ENCODE measurements at places on chromosomes 13 and 19.

- DNase-seq, result no peak
Observed at GRCh38 chr13:29693275-29693945, 97.9 kb upstream of the SLC7A1 start.

DNA sequence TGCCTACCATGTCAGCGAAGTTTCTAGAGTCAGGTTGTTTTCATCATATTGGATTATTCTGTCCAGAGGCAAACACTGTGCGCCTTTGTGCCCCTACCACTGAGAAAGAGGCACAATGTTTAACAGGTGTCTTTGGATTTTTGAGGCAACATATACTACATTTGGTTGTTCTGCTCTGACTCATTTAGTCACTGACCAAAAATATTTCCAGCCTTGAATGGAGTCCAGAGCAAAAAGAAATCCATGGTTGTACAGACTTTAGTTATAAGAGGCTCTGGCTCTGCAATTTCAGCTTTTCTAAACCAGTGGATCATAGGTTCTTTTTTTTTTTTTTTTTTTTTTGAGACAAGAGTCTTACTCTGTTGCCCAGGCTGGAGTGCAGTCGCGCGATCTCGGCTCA lies 35.7 kb downstream of the LACC1 start:
- no peak for DNase-seq

- no peak for DNase-seq
Observed at GRCh38 chr19:4986471-4986891, 17.6 kb downstream of the KDM4B start.

DNA sequence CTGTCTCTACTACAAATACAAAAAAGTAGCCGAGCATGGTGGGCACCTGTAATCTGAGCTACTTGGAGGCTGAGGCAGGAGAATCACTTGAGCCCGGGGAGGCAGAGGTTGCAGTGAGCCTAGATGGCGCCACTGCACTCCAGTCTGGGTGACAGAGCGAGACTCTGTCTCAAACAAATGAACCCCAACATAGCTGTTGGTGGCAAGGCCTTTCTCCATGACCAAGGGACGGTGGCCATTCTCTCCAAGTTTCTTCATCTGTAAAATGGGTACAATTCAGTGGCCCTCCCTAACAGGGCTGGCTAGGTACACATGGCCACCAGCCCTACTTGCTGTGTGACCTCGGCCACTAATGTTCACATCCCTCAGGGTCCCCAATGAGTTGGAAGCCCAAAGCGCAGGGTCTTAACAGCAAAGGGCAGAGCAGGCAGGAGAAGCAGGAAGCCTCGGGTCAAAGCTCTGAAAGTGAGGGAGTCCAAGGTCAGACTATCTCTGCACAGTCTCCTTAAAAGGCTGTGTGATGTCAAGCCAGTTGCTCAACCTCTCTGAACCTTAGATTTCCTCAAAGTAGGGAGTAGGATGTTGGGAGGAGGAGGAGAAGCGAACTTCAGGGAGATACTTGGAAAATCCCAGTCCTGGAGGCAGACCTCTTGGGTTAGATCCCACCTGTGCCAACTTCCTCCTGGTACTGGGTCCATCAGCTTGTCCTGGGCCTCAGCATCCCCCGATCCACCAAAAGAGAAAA lies 2.7 kb downstream of the JUND start:
- no peak for DNase-seq

GRCh38 chr19:49512970-49513745 lies 697 bp downstream of the FCGRT start:
- DNase-seq, result peak; percentile 87

GRCh38 chr19:38277969-38278680 lies 13.8 kb downstream of the SPINT2 start:
- DNase-seq, result peak; percentile 91

- DNase-seq, result no peak
Observed at GRCh38 chr19:47444388-47444821, 25.1 kb upstream of the MEIS3 start.

DNA sequence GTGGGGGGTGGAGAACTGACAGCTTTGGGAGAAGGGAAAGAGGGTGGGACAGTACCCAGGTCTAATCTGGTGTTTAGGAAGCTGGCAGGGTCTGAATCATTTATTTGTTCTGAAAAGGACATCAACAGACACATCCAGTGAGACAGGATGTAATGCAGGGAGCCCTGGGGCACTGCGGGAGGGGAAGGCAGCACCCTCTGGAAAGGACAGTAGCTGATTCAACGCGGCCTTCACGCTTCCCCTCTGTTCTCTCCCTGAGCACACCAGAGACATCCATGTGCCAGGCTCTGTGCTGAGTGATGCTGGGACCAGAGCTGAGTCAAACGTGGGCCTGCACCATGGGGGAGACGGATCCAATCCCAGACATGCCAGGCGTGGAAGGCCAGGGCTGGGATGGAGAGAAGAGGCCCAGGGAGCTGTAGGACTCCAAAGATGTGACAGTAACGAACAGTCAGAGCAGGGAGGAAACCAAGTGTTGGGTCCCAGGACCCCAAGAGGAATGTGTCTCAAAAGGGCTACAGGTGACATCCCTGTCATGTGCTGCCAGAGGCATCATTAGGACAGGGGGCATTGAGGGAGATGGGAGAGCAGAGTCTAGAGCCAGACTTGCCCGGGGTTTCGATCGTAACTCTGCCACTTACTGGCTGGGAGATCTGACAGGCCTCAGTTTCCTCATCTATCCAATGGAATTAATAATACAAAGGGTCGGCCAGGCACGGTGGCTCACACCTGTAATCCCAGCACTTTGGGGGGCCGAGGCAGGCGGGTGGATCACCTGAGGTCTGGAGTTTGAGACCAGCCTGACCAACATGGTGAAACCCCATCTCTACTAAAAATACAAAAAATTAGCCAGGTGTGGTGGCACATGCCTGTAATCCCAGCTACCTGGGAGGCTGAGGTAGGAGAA lies 1.7 kb downstream of the ETFB start:
- DNase-seq, result no peak

DNA sequence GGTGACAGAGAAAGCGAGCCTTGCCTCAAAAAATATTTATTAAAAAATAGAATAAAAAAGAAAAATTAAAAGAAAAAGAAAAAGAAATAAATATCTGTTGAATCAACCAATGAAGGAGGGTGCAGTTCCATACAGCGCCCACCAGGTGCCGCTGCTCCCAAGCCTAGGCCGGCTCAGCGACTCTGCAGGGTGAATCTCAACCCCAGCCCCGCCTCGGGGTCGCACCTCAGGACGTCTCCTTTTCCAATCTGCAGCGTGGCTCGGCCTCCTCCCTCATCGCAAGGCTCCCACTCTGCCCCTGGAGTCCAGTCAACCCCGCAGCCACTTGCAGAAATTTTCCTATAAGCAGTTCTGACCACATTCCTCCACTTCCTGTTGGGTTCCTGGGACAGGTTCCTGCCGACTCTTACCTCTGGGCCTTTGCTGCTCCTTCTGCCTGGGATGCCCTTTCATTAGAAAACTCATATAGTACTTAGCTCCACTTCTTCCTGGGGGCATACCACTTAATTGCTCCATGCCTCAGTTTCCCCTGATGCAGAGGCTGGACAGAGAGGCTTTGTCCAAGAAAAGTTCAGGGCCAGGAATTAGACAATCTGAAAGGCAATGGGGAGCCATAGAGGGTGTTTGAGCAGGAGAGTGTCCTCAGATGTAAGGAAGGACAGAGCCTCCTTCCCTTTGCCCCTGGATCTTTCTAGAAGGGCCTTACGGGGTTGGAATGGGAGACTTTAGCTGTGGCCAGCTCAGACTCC lies 24.3 kb downstream of the NFILZ start:
- peak; percentile 92 for DNase-seq

- no peak for DNase-seq
Observed at GRCh38 chr13:110980921-110981320, 66.1 kb upstream of the ANKRD10 start.

DNA sequence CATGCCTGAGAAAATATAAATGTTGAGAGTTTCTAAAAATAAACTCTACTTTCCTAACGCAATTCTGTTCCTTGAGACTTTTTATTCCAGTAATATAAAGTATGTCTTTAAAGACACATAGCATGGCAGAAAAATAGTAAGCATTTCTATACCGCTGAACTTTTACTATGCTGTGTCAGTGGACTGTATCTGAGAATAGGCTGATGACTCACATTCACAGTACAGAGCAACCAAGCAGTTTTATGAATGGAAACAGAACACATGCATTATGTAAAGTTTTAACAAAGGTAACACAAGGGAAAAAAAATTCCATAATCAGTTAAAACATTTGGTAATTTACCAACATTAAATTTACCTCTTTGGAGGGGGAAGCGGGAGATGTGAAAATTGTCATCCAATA lies 38.4 kb downstream of the ZDHHC20 start:
- no peak for DNase-seq

DNA sequence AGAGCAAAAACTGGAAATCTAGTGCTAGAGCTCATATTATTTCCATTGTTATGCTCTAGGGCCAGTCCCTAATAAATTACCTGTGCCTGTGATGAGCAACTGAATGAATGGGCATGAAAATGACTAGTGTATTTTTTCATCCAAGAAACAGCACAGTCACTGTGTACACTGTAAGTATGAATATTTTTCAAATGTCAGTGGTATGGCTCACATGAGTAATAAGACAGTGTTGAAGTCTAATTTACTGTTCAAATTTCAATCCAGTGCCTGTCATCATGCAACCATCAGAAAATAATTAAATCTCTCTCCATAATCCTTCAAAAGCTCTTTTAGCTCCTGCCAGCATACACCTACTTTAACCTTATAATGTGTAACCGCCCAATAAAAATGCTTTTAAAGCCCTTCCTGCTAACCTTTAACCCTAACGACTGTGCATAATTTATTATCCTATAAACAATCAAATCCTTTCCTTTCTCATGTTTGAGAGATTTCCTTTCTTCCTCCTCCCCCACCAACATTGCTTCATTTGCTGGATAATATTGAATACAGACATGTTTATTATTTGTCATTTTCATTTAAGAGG lies 378.3 kb downstream of the GPC5 start:
- no peak for DNase-seq

DNA sequence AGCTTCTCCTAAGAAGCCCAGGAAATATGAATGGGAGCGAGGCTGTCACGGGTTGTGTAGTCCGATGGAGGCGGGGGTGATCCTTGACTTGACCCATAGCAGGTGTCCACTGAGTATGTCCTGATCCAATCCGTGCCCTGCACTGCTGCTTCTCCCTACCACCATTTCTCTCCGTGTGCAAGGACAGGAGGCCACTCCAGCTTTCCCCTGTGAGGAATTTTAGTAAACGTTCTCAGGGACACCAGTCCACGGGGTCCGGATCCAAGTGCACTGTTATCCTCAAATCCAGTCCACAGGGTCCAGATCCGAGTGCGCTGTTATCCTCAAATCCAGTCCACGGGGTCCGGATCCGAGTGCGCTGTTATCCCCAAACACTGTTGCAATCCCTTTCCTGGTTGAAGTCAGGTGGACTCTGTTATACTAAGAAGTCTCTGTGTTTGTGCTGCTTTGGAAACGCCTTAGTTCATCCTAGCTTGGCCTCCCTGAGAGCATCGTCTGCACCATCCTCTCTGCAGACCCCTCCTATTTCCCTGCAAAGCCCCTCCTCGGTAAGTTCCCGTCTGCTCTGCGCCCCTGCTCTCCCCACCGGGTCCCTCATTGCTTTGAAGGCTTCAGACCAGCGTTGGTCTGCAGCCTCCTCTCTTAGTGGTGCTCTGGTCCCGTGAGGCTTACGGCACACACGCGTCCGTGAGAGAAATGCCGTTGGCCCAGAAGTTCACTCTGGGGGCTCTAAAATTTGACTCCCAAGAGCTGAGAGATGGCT lies 303.5 kb downstream of the TEX29 start:
- no peak for DNase-seq

DNA sequence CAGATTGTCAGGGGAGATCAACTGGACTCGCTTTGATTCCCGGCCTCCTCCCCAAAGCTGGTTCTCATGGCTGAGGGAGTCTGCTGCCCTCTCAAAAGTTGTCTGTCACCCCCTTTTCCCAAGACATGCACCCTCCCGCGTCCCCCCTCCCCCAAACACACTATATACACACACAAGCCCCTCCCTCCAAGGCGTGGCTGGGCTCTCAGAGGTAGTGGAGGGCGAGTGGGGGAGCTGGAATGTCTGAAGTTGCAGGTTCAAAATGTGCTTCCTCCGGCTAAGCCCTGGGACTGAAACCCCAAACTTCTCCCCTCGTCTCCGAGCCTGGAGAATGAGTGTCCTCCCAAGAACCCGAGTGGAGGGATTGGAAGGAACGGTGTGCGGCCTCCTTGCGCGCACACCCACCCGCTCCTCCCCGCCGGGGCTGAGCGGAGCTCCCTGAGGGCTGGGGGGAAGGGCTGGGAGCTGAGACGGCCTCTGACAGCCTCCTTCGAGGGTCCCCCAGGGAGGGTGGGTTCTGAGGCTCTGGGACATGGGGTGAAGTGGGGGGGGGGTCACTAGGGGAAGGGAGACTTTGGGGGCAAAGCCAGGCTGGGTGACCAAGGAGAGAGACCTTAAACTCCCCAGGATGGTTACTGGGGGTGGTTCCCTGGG lies 9.9 kb upstream of the MEIS3 start:
- no peak for DNase-seq

GRCh38 chr19:48325265-48325910 lies at the start of gene EMP3:
Gene EMP3 (plus strand): TSS chr19:48325552. CDS start chr19:48326845, 1,293 bp downstream.
- DNase-seq, result peak; percentile 95

- DNase-seq, result no peak
Observed at GRCh38 chr13:30371649-30372265, 50.5 kb upstream of the UBE2L5 start.

GRCh38 chr19:47895165-47895782 lies 9.2 kb upstream of the SULT2A1 start:
- DNase-seq, result no peak

DNA sequence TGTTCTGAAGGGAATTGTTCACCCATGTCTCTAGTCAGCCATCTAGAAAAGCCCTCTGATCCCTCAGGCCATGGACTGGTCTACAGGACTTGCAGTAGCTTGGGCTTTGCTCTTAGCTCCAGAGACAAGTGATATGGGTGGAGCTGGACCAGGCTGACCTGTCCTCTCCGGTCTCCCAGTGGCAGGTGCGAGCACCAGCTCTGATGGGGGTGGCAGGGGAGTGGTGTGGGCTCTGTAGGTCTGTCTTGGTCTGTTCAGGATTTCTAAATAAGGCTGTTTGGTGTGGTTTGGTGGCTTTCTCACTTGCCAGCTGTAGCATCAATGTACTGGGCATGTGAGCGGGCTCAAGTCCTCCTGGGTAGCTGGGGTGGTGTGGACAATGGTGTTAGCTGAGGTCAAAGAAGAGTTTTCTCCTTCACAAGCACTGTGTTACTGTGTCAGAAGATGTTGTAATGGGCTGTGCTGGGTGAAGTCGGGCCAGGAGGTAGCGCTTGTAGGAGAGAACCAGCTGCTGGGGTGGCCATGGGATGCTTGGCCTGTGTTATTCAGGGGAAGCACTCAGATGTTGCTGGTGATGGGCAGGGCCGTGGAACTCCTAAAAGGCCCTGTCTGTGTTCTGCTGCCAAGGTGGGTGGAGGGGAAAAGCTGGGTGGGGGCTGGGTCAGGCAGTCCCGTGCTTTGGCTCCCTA lies 16.9 kb downstream of the GPC6 start:
- no peak for DNase-seq

- no peak for DNase-seq
Observed at GRCh38 chr13:38686577-38687245, at the start of gene FREM2. Gene FREM2 (plus strand): TSS chr13:38687077. CDS start chr13:38687345, 268 bp downstream.

All from posterior vena cava (tissue), 2 donors.